Cerebellum (tissue), 4 donors: ENCODE measurements at places on chromosomes 12 and 14. TPM values are rescaled to one million over a fixed set of nuclear protein-coding genes. Genes with fewer than 3 reads are reported as not detected.

DNA sequence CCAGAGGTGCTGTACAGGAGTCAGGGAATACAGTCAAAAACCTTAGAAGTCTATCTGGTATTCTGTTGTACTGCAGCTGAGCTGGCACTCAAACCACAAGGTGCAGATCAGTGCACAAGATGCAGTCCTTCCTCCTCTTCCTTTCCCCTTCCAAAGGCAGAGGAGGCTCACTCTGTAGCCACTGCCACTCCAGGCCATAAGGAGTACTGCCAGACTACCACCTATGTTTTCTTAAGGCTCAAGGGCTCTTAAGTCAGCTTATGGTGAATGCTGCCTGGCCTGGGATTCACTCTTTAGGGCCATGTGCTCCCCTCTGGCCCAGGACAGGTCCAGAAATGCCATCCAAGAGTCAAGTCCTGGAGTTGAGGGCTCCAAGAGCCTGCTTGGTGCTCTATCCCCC is 200.3 kb downstream of the CRADD start:
- DNase-seq, result no peak

GRCh38 chr12:92803903-92804302 is 101.1 kb downstream of the PLEKHG7 start:
- no peak for DNase-seq

- no peak for DNase-seq
Measured at GRCh38 chr12:25769082-25769945, 189.2 kb upstream of the RASSF8 start.

- DNase-seq, result no peak
Measured at GRCh38 chr12:121182222-121182893, 27.6 kb upstream of the P2RX4 start.

- DNase-seq, result no peak
Measured at GRCh38 chr12:110591451-110592051, 8.4 kb upstream of the PPTC7 start.

DNA sequence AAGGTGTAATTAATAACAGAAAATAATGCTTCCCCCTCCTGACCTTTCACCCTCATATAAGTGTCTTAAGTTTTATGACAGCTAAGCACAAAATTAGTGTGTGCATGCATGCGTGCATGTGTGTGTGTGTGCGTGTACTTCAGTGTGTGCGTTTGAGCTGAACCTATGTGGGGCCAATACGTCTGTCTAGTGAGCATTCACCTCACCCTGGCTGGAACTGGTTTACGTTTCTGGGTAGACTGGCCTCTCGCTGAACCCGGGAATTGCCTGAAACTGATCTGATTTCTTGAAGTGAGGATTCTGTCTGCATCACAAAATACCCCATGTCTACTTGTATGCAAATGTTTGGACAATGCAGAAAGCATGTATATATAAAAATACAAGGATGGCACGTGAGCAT is 68.2 kb upstream of the TBX3 start:
- DNase-seq, result no peak

DNA sequence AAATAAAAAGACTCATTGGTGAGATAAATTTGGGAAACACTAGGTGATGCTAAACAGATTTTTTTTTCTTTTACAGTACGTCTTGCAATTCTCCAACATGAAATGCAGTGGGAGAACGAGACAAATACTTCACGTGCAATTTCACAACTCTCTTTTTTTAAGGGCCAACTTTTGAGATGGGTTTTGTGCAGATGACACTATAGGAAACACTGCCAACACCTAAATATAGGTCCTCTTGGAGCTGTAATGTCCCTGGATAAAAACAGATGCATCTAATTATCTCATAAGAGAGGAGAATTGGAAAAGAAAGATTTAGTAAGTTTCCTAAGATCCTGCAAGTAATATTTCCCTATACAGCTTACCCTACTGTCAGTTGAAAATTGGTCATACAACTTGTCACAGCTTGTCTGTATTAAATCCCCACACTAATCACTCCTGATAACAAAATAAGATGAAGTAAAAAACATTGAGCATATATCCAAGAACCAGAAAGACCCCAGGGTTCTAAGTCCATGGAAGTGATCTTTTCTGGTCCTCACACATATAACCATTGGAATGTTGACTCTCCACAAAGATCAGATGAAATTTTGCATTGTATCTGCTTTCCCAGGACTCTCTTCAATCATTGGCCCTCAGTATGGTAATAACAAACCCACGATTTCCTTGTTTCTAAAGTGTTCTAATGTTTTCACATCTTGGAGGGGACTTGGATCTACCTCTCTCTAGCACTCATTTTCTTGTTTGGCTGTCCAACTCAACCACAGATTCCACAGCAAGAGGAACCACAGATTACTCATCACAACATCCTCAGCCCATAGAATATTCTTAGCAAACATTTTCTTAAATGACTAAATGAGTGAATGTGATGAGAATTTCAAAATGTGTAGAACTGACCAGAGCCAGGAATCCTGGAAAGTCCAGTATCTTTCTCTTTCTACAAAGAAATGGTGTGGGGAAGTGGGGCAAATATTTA is 769.4 kb upstream of the USP15 start:
- no peak for DNase-seq

DNA sequence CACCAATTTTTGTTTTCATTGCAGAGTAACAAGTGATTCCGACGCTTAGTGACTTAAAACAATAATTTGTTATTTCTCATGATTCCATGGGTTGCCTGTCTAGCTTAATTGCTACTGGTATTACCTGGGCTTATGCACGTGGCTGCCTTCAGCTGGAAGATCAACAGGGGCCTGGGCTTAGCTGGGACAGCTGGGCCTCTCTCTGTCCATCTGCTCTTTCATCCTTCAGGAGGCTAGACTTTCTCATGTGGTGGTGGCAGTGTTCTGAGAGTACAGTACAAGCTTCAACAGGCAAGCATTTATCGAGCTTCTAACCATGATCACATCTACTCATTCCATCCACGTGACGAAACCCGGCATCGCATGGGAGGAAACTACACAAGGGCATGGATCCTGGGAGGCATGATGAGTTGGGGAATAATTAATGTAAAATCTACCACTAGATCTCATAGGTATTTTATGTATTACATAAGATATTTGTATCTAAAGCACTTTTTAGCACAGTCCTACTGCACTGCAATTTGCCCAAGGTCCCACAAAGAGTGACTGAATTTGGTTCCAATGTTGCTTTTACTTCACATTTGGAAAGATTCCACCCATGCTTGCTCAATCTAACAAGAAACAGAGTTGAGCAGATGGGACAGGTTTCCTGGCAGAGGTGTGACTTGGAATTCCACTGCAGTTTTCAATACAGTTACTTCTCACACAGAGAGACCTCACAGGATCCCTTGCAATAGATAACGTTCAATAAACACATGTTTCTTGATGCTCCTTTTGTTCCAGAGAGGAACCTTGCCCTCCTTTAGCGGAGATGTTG is 153.1 kb upstream of the FRMD6 start:
- no peak for DNase-seq

DNA sequence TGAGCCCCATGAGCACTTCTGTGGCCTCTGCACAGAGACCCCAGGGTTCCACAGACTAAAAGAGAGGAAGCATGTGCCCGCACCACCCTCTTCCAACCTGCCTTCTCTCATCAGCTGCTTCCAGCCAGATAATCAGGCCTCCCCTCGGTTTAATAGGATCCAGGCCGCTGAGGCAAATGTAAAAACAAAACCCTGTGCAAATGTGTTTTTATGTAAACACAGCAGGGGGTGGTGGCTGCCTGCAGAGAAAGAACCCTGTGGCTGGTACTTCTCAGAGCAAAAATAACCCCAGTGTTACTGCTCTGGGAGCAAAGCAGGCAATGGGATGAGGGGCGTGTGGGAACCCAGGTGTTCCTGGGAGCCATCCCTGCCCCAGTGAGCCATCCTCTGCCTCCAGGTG is 46.2 kb downstream of the WSCD2 start:
- peak; percentile 38 for DNase-seq

- no peak for DNase-seq
Measured at GRCh38 chr12:26445909-26446308, 250.5 kb downstream of the SSPN start.

GRCh38 chr14:37150414-37150813 is 22.0 kb downstream of the SLC25A21 start:
- no peak for DNase-seq

DNA sequence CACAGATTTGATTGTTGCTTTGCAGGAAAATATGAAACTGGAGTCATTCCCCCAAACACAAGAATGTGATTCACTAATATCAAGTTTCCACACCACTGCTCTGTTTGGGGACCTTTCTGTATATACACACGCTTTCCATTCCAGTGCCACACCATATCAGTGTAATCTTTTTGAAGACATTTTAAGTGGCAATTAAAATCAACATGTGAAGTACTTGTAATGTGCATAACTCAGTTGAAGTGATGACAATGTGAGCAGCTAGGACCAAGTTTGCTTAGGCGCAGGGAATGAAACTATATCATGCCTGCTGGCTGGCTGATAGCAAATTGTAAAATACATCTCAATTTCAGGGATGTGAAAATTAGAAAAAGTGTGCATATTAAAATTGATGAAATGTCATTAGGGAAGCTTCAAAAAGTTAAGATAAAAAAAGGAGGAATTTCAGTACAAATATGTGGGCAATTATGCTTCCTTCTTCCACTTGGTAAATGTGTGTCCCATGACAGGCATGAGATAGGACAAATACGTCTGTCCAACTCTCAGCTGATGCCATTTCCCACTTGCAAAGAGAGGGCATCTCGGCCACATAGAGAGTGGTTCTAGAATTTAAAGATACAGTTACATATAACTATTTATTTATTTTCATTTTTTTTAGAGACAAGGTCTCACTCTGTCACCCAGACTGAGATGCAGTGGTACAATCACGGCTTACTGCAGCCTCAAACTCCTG is 43.7 kb downstream of the HSPB8 start:
- no peak for DNase-seq

DNA sequence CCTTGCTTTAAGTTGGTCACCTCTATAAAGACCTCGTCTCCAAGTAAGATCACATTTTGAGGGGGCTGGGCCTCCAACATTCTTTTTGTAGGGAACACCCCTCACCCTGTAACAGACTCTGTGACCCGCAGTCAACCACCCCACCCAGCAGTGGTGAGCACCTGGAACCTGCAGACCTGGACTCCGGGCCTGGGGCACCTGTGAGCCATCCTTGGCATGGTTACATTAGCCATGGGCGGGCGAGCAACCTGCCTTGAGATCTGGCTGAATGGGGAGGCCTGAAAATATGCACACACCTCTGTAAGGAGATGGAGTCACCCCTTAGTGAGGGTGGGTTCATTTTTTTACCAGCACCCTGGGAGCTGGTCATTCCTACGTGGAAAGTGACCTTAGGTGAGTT is 95.3 kb downstream of the RIMBP2 start:
- DNase-seq, result no peak

GRCh38 chr12:42360747-42361403 is 34.9 kb downstream of the PPHLN1 start:
- DNase-seq, result no peak

- no peak for DNase-seq
Measured at GRCh38 chr12:18955594-18955993, 173.9 kb upstream of the PLEKHA5 start.

DNA sequence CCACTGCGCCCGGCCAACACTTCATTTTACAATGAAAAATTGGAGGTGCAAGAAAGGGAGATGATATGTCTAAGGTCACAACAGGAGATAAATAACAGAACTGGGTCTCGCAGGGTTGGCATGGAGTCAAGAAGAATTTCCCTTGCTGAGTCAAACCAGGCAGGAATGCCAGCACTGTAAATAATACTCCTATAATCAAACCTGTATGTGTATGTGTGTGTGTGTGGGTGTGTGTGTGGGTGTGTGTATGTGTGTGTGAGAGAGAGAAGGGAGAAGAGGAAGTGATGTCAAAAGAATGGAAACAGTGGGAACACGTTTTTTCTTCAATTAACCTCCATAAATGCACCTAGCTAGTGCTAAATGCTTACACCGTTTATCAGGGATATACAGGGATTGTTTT is 70.4 kb downstream of the TMEM116 start:
- no peak for DNase-seq

DNA sequence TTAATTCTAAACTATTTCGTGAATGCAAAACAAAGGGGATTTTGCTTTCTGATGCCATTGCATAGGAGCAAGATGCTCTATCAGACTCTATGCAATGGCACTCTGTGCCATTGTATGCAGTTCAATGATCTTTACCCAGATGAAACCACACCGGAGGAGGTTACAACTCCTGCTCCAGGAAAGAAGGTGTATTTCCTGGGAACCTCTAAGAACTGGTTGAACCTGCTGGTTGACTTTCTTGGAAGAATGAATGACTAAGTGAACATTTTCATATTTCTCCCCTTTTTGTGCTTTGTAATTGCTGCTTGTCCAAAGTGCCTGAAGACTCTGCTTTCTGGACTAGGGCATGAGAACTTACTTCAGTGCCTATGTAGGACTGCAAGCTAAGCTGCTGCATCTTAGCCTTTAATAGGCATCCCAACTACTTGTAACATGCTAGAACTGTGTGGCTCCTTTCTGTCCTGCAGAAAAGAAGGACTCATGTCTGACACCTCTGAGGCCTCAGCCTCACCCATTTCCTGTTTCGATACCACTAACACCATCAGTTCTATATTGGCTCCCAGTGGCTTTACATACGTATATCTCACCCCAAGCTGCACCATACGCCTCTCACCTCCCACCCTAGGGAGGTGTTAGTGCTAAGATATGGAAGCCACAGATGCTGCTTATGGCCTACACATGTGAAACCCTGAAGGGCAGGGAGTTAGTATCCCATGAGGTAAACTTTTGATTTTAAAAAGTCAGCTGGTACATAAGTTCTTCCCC is 193.5 kb upstream of the CNOT2 start:
- DNase-seq, result no peak

GRCh38 chr12:66941150-66941549 is 262.3 kb upstream of the GRIP1 start:
- DNase-seq, result no peak

DNA sequence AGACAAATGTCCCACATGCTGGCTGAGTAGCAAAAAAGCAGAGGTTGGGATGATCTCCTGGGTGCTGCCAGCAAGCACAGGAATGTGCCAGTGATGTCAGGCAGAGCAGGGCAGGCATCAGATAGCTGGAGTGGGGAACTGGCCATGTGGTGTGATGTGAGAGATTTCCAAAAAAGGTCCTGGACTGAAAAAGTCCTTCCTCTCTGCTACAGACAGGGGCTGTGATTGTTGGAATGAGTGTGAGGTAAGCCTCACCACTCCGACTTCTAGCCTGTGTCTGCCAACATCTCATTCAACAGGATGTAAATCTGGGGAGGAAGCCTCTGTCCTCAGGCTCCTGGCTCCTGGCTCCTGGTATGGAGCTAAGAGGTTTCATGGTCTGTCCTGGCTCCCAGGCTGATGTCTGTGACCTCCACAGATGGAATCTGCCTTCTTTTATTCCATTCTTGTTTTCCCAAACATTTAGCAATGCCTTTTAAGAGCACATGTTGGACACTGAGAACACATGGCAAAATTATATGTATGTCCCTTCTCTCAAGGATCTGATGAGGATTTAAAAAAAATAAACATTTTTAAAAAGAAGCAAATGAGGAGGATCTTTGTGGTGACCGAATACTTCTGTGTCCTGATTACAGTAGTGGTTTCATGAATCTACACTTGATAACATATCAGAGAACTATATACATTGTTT is 50.1 kb upstream of the STK38L start:
- DNase-seq, result no peak

GRCh38 chr12:79658221-79658620 is 32.5 kb downstream of the PAWR start:
- DNase-seq, result no peak

GRCh38 chr12:100820314-100820713 is 25.7 kb downstream of the ANO4 start:
- DNase-seq, result no peak

- no peak for DNase-seq
Measured at GRCh38 chr12:53659571-53659981, 16.3 kb downstream of the ATP5MC2 start.

SMCO2 gene
- total RNA-seq, result not detected

ETFBKMT gene
- total RNA-seq, result 2.6 TPM

HOTAIR gene
- not detected for total RNA-seq

TMTC1 gene
- total RNA-seq, result 13.9 TPM

MYBPC1 gene
- 2.0 TPM for total RNA-seq

ADAMTS20 gene
- 0.82 TPM for total RNA-seq
